ENCODE measurements at places on chromosomes 13 and 19.

DNA sequence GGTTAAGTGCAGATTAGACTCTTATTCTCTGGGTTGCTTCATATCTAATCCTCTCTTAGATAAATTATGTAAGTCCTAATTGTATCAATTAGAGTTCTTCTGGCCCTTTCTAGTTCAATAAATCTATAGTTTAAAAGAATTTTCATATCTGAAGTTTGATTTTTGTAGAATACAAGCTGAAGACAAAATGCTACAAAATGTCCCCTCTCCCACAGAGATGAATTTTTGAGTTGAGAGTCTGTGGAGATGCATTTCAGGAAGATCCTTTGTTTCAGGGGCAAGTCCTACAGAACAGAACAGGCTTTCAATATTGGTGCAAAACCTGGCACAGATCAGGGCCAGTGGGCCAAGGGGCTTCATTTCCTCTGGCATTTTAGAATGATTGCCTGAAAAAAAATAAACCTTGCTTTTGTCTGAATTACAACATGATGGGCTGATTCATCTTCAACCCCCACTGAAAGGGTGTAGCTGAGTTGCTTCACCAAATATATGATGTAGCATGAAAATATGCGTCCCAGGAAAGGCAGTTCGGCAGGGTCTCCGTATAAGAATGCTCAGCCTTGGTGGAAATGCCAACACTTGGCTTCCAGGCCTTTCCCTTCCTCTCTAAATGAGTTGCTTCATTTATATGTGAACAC lies 6.4 kb upstream of the IPO5 start:
- DNase-seq, result no peak

DNA sequence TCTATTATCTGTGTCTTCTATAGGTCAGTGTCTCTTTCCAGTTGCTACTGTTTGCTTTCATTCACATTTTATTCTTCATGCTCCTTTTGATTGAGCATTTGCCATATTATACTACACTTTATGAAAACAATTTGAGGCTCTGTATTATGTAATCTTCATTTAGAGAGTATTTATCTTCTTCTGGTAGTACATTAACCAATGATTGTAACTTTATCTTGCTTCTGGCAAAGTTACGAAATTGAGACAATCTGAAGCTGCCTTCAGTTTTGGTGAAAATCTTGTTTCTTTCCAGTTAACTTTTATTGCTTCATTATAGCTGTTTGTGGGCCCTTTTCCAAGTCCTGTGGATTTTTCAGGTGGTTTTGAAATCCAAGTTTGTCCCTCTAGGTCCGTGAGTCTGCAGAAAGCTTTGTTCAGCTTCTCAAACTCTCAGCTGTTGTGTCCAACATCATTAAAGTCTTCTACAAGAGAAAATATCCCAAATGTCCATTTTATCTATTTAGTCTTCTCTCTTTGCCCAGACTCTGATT lies 1255.4 kb upstream of the SPRY2 start:
- DNase-seq, result no peak

DNA sequence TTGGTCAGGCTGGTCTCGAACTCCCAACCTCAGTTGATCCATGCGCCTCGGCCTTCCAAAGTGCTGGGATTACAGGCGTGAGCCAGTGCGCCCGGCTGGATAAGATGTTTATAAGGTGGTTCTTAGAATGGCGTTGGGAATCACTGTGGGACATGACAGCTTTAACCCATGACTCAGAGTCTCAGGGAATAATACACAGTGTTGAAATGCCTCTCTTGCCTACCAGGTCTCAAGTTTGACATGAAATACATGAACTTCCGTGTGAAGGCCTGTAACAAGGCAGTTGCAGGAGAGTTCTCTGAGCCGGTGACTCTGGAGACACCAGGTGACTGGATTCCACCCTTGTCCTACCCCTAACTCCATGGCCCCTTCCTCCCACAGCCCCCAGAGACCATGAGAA lies 12.6 kb downstream of the FSD1 start:
- DNase-seq, result no peak

DNA sequence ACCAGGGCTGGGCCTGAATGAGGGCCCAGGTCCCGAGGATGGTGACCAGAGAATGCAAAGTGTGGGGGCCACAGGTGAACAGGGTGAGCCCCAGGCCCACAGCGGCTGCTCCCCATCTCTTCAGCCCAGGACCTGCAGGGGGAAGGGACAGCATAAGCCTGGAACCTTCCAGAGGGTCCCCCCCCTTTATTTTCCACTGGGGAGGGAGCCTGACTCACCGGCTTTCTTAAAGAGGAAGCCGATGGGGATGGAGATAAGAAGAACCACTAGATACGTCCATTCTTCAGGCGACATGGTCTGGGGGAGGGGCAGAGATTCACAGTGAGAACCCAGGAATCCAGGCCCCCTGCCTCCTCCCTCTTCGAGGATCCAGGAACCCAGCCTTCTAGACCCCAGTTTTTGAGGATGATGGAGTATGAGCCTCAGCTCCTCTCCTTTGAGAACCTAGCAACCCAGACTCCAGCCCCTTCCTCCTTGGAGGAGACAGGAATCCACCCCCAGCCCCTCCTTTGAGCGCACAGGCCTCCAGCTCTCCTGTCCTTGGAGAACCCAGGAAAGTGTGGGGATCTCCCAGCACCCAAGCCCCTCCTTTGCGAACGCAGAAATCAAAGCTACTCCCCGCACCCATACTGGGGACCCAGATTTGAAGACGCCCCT lies 1.0 kb downstream of the MBOAT7 start:
- DNase-seq, result peak; percentile 55

DNA sequence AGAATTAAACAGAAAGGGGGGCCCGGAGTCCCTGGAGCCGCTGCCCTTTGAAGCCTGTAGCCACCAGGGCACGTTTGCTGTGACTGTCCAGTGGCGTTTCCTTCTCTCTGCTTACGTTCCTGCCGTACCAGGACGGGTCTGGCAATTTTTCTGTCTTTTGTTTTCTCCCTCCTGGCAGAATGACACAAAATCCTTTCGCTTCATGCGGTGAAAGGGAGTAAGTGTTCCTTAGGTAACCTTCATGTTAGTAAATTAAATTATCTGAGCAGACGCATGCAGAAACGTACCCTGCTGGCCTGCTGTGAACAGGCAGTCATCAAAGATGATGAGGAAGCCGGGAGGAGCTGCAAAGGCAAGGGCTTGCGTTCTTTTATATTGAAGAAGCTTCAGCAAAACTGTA lies 299.3 kb upstream of the ARGLU1 start:
- no peak for DNase-seq

GRCh38 chr13:33472446-33472845 lies 186.9 kb upstream of the STARD13 start:
- DNase-seq, result no peak

GRCh38 chr13:107117327-107118012 lies 549.5 kb upstream of the ARGLU1 start:
- no peak for DNase-seq

DNA sequence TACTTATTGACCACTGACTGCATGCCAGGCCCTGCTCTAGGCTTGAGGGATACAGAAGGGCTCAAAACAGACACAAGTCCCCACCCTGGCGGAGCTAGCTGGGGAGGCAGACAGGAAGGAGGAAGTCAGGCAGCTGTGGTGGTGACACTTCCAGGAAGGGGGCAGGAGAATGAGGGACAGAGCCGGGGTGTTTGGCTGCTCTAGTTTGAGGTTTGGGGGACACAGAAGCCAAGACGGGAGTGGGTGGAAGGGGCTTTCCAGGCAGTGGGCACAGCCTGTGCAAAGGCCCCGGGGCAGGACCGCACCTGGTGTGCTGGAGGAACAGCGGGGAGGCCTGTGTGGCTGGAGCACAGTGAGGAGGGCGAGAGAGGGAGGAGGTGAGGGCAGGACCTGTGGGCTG lies 4.0 kb downstream of the MRPL54 start:
- no peak for DNase-seq

GRCh38 chr13:80303225-80303811 lies 37.6 kb downstream of the SPRY2 start:
- DNase-seq, result no peak

GRCh38 chr13:107203146-107203847 lies 635.4 kb upstream of the ARGLU1 start:
- DNase-seq, result no peak

- no peak for DNase-seq
These were observed 22.4 kb downstream of the OLFM2 start for GRCh38 chr19:9914001-9914314.

GRCh38 chr13:51805313-51805712 lies 1.4 kb upstream of the DHRS12 start:
- no peak for DNase-seq

DNA sequence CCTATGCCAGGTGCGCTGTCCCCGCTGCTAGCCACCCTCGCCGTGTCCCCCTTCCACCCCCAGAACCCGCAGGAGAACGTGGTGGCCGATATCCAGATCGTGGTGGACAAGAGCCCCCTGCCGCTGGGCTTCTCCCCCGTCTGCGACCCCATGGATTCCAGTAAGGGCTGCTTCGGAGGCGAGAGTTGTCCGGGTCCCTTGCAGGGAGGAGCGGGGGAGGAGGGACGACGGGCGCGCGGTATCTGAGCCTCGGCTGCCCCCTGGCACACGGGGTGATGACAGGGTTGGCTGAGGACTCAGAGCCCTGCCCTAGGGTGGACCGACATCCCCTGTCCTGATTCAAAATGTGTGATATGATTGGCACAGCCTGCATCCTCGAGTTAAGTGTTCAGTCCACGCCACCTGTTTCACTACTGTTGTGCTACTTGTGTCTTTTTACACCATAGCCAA lies 653 bp downstream of the MVB12A start:
- no peak for DNase-seq

DNA sequence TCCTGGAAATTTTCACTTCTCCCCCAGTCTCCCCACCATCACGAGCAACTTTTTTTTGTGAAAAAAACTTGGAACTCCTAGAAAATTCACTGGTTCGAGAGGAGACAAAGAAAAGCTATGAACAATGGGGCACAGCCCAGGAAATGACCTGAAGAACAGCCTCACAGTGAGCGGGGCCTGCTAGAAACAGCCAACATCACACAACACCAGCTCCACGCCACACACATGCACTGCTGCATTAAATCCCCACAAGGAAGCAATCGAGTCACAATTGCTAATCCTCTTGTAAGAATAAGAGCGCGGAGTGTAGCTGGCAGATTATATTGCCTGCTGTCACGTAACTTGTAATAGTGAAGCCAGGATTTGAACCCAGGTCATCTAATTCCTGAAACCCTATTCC lies 48.8 kb downstream of the SLC7A1 start:
- no peak for DNase-seq

DNA sequence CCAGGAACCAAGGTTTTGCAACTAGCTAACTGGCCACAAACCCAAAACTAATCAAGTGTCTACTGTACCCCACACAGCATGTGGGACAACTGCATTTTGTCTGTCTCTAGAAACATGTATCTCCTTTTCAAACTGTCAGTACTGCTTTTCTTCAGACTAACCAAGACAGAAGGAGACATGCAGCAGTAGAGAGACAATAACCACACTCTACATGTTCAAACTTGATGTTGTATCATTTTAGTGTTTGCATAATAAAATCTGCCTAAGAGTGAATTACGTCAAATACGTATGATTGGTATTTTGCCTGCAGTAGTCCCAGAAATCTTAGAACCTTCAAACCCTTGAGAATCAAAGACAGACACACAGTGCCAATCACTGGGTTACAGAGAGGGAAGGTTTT lies 22.0 kb upstream of the FREM2 start:
- DNase-seq, result no peak

- no peak for DNase-seq
These were observed 543.6 kb upstream of the GPC6 start for GRCh38 chr13:92682832-92683517.

GRCh38 chr13:79775830-79776229 lies 294.9 kb downstream of the NDFIP2 start:
- DNase-seq, result no peak

DNA sequence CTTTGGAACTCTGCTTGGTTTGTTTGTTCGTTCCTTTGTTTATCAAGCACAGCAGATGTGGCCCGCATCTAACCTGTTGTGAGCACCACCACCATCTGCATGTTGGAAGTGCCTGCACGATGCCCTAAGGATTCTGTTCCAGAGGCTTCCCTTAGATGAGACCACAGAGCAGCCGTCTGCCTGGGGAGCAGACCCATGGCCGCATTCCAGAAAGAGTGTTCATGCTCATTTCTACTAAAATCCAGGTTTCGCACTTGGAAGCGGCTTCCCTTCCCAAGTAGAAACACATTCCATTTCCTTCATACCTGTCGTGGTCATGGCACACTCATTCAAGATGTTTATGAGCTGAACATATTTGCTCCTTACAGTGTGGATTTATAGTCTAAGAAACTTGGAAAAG lies 27.2 kb downstream of the COL4A2 start:
- DNase-seq, result no peak

DNA sequence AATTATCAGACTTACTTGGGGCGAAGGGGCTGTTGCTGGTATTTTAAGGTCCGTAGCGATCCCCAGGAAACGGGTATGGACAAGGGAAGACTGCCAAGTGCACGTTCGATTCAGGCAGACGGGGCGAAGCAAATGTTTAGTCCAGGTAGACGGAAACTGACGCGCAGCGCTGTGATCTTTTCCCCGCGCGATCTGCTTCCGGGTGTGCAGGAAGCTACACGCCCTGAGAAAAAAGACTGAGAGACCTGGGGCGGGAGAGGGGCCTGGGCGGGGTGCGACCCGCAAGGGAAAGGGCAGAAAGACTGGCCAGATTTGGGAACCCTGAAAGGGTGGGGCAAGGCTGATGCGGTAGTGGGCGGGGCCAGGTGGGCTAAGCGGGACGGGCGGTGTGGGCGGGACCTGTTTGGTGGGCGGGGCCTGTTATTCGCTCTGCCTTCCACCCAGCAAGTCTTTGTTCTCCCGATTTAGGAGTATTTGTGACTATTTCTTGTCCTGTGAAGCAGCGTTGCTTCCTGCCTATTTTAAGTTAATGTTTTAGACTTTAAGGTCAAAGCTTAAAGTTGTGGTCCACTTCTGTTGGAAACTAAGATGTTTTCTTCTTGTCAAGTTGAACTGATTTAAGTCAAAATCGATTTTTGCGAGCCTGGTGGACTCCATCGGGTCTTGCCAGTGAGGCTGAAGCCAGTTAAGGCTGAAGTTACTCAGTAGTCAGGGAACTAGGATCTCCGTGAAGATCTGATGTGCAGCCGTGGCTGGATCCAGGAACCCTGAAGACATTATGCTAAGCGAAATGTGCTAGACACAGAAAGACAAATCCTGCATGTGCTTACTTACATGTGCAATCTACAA lies at the start of gene ZNF836:
ZNF836 (minus strand) TSS at position 301 of the 849 bp plus-strand sequence. CDS start 3,549 bp downstream, outside the sequence.
- peak; percentile 87 for DNase-seq

- no peak for DNase-seq
These were observed 375.6 kb downstream of the COG6 start for GRCh38 chr13:40031031-40031430.

- DNase-seq, result no peak
These were observed 364.5 kb downstream of the DNAJC15 start for GRCh38 chr13:43387880-43388279.

DNA sequence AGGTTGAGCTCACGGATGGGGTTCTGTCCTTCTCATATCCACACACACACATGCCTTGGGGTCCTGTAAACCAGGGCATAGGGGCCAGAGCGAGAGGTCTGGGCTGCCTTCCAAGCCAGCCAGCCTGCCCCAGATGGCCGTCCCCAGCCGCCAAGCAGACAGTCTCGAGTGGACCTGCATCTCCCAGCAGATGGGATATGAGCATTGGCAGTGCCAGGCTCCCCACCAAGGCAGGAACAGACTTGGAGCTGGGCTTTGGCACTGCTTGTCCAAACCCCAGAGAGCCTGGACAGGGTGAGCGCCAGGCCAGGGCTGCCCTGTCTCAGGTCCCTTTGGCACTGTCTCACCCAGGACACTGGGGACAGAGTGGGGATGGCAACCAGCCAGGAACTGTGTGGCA lies 130.4 kb downstream of the DPF1 start:
- no peak for DNase-seq

GRCh38 chr13:43761616-43762315 lies 25.0 kb downstream of the ENOX1 start:
- DNase-seq, result no peak

- no peak for DNase-seq
These were observed 135.1 kb downstream of the FREM2 start for GRCh38 chr13:38821770-38822551.

GRCh38 chr13:99421271-99421670 lies 80.0 kb upstream of the TM9SF2 start:
- DNase-seq, result peak; percentile 4
